Iris pigment epithelial cell (primary cell): ENCODE measurements at places on chromosomes 5 and 9.
A peak's percentile ranks its signal among the peaks of the same experiment; 100 is the strongest.

- DNase-seq, result no peak
Observed at GRCh38 chr5:154284433-154284832, 93.9 kb downstream of the GALNT10 start.

DNA sequence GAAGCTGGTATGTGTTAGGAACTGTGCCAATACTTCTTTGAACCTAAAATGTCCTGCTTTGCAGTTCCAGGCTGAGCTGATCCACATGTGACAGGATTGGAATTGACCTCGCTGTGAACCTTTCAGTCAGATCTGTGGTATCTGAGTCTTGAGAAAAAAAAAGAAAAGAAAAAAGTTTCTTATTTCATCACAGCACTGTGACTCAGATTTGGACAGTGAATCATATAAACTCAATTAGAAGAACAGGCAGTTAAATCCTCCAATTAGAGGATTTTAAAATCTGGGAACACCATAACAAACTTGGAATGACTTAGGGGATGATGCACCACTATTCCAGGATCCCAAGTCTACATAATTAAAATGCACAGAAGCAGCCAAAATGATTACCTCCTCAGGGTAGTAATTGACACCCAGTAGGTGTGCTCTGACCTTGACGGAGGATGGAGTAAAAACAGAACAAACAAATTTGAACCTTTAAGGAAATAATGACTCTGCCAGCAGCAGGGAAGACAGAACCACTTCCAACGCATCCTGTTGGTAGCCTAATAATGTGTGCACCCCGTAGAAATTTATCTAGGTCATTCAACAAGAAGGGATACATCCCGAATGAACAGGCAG is 57.8 kb upstream of the RAI14 start:
- peak; percentile 97 for DNase-seq

GRCh38 chr9:99647604-99648003 is 174.1 kb upstream of the NR4A3 start:
- no peak for DNase-seq

GRCh38 chr5:171483551-171484135 is 64.2 kb downstream of the FGF18 start:
- DNase-seq, result peak; percentile 36

GRCh38 chr9:109317311-109317978 is 3.4 kb downstream of the EPB41L4B start:
- DNase-seq, result no peak

GRCh38 chr5:29672678-29673077 is 1520.8 kb upstream of the CDH6 start:
- DNase-seq, result no peak

GRCh38 chr9:118473521-118473920 is 769.3 kb downstream of the TLR4 start:
- DNase-seq, result no peak

GRCh38 chr9:89376741-89377351 is 58.5 kb downstream of the SECISBP2 start:
- no peak for DNase-seq

GRCh38 chr5:136276946-136277345 is 84.0 kb upstream of the SMIM32 start:
- DNase-seq, result no peak

DNA sequence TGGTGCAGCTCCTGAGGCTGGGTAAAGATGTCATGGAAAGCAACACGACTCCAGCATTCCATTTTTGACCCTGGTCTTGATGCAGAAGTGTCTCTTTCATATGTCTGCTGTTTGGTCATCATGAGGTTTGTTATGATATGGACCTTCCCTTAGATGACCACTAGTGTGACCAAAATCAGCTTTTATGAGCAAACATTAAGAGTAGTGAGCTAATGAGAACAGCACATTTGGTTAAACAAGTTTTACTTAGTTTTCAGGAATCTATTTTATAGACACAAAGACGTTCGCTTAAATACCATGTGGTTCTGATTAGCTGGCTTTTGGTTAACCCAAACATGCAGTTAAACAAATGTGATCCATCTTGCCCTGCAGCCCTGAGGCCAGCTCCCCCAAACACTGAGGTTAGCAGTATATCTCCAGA is 56.7 kb upstream of the ACTBL2 start:
- DNase-seq, result peak; percentile 31

GRCh38 chr9:87054999-87055686 is 107.8 kb upstream of the GAS1 start:
- DNase-seq, result no peak

GRCh38 chr5:104513121-104513602 is 950.6 kb upstream of the NUDT12 start:
- DNase-seq, result peak; percentile 70

DNA sequence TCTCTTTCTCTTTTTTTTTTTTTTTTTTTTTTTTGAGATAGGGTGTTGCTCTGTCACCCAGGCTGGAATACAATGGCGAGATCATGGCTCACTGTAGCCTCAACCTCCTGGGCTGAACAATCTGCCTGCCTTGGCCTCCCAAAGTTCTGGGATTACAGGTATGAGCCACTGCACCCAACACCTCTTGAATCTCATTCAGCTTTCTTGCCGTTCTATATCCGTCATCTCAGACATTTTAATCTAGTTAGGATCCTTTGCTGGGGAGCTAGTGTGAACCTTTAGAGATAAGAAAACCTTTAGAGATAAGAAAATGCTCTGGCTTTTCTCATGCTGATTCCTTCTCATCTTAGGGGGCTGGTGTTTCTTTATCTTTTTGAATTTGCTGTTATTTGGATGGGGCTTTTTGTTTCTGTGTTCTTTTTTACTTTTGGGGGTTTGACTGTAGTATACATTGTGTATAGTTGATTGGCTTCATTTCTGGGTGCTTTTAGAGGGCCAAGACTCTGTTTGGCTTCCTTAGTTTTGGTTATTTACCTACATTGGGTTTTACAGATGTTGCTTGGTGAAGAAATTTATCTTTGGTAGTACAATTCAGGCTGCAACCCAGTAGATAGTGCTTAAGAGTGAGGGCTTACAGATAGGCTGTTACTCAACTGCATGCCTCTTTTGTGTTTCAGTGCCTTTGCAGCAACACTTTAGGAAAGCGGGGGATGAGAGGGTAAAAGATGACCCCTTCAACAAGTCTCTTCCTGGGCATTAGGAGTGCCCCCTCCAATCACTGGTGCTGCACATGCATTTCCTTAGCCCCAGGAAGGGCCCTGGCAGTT is 41.9 kb upstream of the SLC36A1 start:
- no peak for DNase-seq

DNA sequence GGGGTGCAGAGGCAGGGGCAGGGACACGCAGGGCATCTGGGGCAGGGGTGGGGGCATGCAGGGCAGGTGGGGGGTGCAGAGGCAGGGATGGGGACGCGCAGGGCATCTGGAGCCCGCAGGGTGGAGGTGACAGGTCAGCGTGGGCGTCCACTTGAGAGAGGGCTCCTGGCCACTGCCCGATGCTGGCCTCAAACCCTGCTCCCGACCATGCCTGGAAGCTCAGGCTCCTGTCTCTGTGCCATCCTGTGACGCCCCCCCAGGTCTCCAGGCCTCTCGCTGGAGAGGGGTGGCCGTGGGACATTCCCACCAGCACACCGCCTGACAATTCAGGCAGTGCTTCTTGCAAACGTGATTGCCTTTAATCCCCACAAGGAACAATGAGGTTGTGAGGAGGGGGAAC is 33.0 kb downstream of the ZDHHC11B start:
- DNase-seq, result no peak

DNA sequence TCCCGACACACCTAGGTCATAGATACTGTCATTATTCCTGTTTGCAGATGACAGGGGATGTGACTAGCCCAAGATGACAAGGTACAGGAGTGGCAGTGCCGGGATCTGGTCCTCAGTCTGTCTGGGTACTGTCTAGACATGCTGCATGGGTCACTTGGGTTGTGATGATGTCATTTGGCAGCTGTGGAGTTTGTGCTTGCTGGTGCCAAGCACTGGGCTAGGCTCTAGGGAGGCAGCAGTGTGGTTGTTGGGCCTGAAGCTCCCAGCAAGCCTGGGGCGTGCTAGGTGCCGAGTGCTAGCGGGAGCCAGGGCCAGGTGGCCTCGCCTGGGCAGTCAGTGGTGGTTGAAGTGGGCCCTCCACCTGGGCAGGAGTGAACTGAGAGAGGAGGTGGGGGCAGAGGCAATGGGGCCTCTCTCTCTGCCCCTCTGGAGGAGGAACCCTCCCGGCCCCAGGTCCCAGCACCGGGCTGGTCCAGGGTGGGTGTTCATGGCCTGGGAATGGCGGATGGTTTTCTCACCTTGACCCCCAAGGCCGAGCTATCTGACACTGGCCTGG is 8.8 kb upstream of the ASB6 start:
- peak; percentile 37 for DNase-seq

- DNase-seq, result no peak
Observed at GRCh38 chr5:148981353-148981752, 81.5 kb downstream of the SH3TC2 start.

DNA sequence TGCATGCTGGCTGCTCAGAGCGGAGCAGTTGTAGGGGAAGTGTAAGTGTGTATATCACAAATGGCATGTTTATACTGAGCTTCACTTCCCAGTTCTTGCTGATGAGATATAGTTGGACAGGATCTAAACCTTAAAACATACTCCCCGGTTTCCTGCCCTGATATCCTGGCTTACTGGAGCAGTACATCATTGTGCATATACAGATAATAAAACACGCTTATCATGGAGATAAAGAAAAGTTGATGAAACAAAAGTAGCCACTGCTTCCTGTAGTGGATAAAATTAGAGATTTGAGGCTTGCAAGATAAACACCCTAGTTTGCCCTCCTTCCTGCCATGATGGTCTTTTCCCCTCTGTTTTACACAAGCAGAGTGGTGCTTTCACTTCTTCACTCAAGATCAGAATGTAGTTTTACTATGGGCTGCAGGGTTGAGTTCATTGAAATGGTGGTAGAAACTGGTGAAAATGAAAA is 15.0 kb downstream of the NPR3 start:
- no peak for DNase-seq

DNA sequence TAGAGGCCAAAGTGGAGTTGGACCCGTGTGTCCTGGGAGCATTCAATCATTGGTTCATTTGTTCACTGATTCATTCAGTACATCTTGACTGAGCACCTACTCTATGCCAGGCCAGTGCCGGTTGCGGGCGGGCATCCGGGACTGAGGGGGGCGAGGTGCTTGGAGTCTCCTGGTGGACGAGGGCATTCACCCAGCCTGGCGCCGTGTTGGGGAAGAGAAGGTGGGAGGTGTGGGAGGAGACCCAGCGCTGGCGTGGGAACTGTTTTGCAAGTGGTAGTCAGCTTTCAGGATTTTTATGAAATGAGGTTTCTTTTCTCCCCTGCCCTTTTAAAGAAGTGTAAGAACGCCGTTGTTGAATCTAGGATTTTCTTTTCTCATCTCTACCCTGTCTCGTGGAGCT is 37.2 kb downstream of the NCS1 start:
- no peak for DNase-seq

DNA sequence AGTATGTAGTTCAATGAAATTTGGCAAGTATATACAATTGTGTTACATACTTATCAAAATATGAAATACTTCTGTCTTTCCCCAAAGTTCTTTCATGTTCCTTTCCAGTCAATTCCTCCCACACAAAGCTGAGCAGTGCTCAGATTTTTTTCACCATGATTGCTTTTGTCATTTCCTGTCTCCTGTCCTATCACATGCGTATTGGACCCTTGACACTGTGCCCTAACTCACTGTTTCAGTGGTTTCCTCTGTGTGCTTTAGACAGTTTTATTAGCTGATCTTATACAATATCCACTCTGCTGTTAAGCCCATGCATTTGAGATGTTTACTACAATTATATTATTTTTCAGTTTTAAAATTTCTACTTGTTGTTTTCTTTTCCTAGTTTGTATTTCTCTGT is 463.6 kb upstream of the MEF2C start:
- no peak for DNase-seq

DNA sequence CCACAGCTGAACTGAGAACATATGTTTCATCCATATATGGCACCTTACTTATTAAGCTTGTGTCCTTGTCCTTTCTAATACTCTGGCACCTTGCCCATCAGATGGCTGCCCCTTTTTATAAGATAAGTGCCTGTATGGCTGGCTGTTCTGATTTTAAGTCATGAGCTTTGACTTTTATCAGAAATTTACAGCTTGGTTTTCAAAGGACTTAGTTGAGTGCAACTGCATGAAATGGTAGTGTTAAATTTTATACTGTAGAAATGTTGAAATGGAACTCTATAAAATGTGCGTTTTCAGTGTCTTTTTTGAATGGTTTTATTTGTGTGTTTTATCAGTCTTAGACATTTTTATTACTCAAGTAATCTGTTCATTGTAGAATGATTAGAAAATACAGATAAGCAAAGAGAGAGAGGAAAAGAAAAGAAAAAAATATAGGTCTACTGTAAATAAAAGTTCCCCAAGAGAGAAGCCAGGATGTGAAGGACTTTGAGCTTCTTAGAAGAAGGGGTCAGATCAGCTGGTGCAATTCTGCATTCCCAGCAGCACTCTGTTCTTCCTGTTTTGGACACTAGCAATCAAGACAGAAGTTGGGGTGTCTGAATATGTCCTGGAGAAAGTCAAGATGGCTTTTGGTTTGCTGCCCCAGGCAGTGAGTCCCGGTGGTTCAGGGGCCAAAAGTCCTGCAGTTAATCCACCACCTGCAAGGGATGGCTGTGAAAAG is 38.9 kb downstream of the ARHGAP26 start:
- no peak for DNase-seq
